Activated T-helper 1 cell treated with anti-CD3 and anti-CD28 coated beads, Interleukin-12 subunit alpha, Interleukin-12 subunit beta, Interleukin-2, Interleukin-4 antibody, amounts not matched to agents 30 ng/mL and 10 ng/mL and 1 ng/mL, durations not matched to agents 14 hours and 24 hours and 36 hours (primary cell): ENCODE measurements at places on chromosomes 13 and 19. TPM values are rescaled to one million over a fixed set of nuclear protein-coding genes. Genes with fewer than 3 reads are reported as not detected.

DNA sequence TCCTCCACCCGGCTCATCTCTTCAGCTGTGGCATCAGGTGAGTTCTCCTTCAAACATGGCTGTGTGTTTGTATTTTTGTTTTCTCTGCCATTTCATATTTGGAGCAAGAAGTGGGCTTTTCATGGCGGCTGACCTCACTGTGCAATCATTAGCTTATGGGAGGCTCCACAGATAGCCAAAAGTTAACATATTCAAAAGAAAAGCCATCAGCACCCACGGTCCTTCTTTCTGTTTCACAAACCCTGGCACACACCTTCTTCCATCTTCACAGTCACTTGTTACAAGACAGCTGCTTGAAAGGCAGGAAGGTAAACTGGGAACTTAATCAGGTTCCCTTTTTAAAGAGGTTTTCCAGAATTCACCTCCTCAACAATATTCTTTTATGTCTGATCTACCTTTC, 69.3 kb upstream of the ATP12A start:
- no peak for DNase-seq

DNA sequence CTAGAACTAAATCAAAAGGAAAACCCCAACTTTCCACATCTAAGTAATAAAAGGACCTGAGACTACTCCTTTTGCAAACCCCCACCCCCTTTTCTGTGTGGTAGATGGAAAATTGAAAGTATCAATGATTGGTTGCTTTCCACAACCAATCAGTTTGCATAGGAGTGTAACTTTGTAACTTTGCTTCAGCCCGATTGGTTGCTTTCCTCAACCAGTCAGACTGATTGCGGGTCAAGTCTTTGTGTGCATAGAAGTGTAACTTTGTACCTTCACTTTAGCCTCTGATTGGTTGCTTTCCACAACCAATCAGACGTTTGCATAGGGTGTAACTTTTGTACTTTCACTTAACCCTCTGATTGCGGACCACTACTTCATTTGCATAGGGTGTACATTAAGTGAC, 8.0 kb upstream of the B3GLCT start:
- no peak for DNase-seq

- DNase-seq = no peak
These were observed 161.8 kb upstream of the SERP2 start for GRCh38 chr13:44211704-44212346.

DNA sequence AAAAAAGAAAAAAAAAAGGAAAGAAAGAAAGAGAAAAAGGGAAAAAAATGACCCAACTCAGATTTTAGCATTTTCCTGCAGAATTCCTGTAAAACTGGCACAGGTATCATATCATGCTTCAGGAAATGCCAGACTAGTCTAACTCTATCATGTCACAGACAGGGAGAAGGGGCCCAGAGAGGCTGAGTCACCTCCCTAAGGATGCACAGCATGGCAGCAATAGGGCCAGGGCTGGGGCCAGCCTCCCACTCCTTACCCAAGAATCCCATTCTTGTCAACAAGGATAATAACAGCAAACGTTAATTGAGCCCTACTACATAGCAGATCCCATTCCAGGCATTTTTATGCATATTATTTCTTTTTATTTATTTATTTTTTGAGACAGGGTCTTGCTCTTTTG, 8.5 kb downstream of the GPR4 start:
- DNase-seq = no peak

Gene PAK4
- 18.5 and 19.9 TPM in 2 replicates for total RNA-seq

Gene ZNF772
- total RNA-seq = 1.5 and 2.4 TPM in 2 replicates

Gene KRTDAP
- not detected in 2 replicates for total RNA-seq
